ENCODE measurements at places on chromosomes 3 and 15. TPM values are rescaled to one million over a fixed set of nuclear protein-coding genes. Genes with fewer than 3 reads are reported as not detected.

Gene GOLGA8S
- 0.16 TPM for total RNA-seq

DNA sequence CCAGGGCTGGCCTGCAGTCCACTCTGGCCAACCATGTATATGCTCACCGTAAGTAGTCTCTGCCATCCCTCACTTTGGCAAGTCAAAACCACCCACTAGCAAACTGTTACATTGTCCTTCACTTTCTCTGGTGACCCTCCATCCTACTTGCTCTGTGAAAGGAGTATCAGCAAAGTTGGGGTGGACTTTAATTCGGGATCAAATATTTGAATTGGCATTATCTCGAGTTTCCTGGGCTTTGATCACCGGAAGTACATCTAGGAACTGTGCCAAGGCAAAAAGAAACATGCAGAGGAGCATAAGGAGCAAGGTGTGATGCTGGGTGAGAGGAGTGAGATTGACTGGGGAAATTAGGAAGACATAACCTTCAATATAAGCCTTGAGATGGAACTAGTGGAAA, 188.9 kb upstream of the P2RY1 start:
- no peak for DNase-seq

DNA sequence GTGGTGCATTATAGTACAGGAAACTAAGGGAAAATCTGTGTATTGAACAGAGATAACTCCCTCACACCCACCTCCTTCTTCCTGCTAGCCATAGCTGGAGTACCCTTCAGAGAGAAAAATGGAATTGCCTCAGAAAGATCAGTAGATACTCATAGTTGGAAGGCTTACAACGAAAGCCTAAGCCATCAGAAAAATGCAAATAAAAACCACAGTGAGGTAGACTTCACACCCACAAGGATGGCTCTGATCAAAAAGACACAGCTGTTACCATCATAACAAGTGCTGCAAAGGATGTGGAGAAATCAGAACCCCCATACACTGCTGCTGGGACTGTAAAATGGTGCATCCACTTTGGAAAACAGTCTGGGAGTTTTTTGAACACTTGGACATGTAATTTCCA, 7.4 kb upstream of the DLG1 start:
- no peak for DNase-seq

DNA sequence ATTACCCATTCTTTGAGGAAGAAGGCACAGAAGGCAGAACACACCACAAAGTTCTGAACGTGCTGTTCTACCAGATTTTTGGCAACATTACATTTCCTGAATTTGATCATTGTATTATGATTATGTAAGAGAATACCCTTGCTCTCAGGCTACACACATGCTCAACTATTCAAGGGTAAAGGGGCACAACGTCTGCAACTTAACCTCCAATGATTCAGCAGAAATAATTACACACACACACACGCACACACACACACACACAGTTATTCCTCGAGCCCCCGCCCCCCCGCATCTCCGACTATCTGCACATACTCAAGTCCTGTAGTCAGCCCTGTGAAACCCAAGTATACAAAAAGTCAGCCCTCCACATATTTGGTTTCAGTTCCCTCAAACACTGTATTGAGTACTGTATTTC, 26.8 kb downstream of the RPN1 start:
- no peak for DNase-seq

DNA sequence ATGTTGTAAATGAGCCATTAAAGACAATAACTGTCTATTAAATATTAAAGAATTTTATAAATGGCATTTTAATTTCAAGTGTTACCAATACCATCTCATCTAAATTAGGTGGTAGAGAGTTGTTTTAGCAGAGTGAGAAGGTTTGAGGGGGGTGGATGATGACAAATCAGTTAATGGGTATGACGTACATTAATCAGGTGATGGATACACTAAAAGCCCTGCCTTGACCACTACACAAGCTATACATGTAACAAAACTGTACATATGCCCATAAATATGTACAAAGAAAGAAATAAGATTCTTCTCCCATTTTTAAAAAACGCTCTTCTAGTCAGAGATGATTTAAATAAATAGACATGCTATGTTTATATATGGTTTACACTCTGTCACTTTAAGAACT, 40.0 kb downstream of the TAFA4 start:
- no peak for DNase-seq

DNA sequence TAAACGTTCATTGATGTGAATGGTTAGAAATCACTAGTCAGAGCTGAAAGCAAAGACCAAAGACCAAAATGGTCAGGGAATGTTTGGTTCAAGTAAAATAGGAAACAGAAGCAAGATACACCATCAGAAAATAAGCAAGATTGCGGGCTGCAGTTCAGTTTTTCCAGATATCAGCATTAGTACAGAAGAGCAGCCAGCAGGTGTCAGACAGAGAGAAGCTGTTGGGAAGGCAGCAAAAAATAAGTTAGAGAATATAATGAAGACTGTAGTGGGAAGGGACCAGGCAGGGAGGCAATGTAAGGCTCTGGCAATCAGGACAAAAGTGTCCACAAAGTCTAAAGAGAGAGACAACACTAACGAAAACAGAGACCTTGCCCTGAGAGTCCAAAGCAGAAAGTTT, 639.4 kb upstream of the NAALADL2 start:
- no peak for DNase-seq

Gene CMTM7
- 2.7 TPM for total RNA-seq

DNA sequence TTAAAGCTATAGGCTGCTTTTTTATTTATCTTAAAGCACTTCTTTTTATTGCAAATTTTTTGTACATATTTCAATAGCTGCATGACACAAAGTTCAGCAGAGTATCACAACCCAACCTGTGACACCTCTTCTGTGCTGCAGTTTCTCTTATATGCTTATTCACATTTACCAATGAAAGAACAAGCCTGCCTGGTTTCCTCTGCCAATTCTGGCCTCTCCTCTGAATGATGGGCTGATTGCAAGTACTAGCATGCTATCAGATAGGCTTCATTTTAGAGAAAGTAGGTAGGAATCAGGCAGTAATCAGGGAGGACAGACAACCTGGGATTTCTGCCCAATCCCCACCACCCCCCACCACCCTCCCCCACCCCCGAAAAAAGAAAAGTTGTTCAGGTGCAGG, 26.6 kb downstream of the ACKR4 start:
- no peak for DNase-seq

DNA sequence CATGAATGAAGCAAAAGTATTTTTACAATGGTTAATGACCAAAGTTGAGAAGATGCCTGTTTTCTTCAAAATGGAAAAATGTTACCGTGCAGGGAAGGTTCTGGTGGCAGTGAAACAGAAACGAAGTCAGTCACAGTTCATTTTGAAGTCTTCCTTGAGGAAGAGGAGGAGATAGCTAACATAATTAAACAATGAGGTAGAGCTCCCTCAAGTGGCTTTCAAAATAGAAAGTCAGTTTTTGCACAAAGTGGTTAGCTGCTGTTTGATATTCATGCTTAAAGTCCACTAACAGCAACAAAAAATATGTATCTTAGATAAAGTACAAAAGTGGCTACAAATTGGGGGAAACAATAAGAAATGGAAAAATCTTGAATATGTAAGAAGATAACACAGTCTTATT, 87.3 kb downstream of the TFG start:
- DNase-seq: no peak

GRCh38 chr3:71045917-71046282, 537.6 kb downstream of the FOXP1 start:
- no peak for DNase-seq

GRCh38 chr3:42750834-42751233, 22.2 kb downstream of the CCDC13 start:
- no peak for DNase-seq

GRCh38 chr3:169618894-169619792, 44.4 kb downstream of the MECOM start:
- DNase-seq: no peak

DNA sequence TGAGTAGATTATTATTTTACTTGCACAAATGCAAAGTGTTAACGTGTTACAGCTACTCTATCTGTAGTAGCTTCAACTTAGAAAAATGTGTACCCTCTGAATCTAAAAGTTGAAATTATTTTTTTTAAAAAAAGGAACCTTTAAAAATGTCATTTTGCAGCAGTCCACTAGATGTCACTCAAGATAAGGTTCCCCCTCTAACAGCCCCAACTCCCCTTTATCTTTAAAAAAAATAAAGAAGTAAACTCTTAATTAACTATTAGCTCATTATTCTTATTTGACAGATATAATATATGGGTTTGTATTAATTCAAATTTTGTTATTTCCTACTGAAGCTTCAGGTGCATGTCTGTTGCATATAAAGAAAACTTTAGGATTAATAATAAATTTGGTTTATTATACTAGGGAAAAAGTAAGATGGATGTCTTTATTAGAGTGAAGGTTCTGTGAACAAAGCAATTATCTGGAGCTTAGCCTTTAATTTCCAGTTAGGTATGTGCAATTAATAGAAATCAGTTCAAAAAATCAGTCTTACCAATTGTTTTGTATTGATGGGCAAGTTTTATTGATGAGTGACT, 288.5 kb downstream of the VGLL3 start:
- DNase-seq: no peak

GRCh38 chr15:65812467-65812866, 20.4 kb upstream of the DENND4A start:
- no peak for DNase-seq

Gene USP19
- total RNA-seq: 55.5 TPM

DNA sequence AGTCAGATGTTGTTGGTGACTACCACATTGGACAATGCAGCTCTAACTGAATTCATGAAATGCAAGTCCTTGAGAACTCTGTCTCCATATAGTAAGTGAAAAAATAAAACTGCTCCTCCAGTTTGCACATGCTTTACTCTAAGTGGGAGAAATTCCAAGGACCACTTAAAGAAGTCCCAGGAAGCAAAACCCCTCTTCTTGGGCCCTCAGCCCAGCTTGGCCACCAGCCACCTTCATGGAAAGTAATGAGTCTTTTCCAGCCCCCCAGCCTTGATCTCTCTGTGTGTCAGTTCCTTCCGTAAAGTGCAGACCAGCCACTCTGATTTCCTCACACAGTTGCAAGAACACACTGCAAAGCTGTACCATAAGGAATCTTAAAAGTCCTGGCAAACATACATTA, 34.5 kb downstream of the DAPK2 start:
- DNase-seq: no peak

DNA sequence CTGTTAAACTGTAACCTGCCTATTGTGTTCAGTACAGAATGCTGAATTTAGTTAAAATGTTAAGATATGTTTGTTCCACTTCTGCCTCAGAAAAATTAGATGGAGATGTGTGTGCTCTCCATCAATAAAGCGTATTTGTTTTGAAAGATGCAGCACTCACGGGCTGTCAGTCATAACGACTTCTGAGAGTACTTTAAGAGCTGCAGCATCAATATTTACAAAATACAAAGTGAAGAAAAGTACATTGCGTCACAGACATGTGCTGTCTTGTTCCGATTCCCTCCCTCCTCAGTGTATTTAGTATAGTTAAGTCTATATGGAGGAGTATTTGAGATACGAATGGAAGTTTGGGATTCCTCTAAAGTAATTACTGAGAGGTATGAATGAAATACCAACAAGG, 166.6 kb downstream of the BBX start:
- DNase-seq: no peak

GRCh38 chr3:125192190-125193035, 20.1 kb downstream of the SLC12A8 start:
- no peak for DNase-seq

GRCh38 chr3:10520072-10520471, 14.7 kb upstream of the ATP2B2 start:
- no peak for DNase-seq

Gene TMEM202
- total RNA-seq: not detected

Gene GABRB3
- 1.6 TPM for total RNA-seq

Gene TLR9
- 0.32 TPM for total RNA-seq

Gene ZNF660
- 0.73 TPM for total RNA-seq

Gene KNL1
- total RNA-seq: 0.51 TPM

DNA sequence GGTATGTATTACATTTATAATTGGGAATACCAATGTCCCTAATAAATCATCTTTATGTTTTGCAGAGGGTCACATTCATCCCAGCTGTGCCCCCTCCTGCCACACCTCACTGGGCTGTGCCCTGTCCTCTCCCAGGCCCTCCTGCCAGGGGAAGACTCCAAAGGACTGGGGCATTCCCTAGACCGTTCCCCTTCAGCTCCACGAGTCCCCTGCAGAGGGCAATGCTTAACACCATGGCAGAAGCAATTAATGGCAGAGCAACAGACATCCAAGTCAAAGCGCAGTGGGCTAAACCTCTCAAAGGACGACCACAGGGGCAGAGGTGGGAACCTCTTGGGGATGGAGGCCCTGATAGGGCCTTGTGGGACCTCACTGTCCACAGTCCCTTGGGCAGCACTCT, 71.3 kb upstream of the SEC13 start:
- DNase-seq: no peak

GRCh38 chr15:50791486-50791885, 26.0 kb upstream of the SPPL2A start:
- no peak for DNase-seq

- no peak for DNase-seq
Observed at GRCh38 chr15:85580879-85581278, 200.5 kb downstream of the AKAP13 start.

Gene QTRT2
- total RNA-seq: 4.9 TPM

DNA sequence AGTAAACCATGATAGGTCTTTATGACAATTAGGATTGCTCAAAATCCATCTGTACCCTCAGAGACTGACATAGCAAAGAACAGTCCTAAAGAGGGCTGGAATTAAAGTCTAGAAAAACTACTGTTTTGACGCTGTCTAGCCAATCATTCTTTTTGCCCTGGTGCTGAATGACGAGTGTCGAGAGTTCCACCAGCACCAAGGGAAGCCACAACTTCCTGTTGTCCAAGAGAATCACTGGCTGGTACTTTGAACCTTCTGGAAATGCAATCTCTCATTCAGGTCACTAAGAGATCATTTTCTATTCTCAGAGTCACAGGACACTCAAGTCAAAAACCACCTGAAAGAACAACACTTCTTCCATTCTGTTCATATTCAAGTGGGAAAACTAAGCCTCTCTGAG, 37.7 kb downstream of the FBN1 start:
- DNase-seq: no peak

Gene MFAP1
- 16.9 TPM for total RNA-seq

GRCh38 chr15:78264304-78265136, at the start of gene DNAJA4:
Gene DNAJA4, plus strand, starts transcription at chr15:78264562. Its CDS starts 202 bp downstream, at chr15:78264764.
- peak; percentile 85 for DNase-seq

All from Right ventricle myocardium superior (tissue), 1 donor.